ENCODE measurements at places on chromosomes 2 and 18.

DNA sequence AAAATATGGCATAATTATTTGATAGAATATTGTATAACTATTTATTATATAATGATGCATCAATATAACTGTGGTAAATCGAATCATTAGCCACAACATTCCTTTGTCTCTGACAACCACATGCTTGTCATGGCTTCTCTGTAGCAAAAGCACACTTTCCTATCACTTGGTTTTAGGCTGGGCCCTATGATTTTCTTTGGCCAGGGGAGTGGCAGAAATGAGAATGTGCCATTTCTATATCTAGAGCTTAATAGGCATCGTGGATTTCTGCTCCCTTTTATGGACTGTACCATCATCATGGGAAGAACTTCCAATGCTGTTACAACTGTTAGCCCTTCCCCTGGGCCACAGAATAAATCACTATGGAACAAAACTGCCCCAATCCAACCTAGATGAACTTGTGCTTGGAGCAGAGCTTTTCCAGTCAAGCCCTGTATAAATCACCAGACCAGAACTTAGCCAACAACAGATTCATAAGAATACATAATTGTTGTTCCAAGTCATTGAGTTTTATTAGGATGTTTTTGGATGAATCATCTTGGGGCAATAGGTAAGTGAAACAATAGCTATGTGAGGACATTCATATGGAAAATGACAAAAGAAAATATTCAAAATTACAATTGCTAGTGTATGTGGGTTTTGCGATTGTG is 715.8 kb downstream of the ERBB4 start:
- no peak for DNase-seq

GRCh38 chr2:38704664-38705063 is 38.8 kb downstream of the GALM start:
- DNase-seq, result no peak

- no peak for DNase-seq
Observed at GRCh38 chr2:145845923-145846322, 1326.0 kb upstream of the ZEB2 start.

DNA sequence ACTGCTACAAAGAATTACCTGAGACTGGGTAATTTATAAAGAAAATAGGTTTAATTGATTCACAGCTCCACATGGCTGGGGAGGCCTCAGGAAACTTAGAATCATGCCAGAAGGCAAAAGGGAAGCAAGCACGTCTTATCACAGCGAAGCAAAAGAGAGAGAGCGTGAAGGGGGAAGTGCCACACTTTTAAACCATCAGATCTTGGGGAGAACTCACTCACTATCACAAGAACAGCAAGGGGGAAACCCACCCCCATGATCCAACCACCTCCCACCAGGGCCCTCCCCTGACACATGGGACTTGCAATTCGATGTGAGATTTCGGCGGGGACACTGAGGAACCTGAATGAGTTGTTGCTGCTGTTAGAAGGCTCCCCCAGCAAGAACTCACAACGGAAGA is 220.2 kb upstream of the PIEZO2 start:
- DNase-seq, result no peak

- no peak for DNase-seq
Observed at GRCh38 chr2:201978986-201979385, 54.7 kb upstream of the FZD7 start.

DNA sequence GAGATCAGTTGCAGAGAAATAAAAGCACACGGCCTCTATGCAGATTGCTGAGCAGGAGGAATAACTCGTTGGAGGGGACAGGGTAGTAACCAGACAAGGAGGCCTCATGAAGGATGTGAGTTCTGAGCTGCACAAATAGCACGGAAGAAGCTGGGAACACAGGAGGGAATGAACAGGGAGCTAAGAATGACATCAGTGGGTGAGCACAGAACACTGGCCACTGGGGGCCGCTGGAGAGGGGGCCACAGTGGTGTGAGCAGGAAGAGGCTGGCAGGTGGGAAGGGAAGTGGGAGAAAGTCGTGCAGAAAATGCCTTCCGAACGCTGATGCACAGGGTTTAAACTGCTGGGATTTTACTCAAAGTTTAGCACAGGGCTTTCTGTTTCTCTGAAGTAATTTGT is 61.0 kb downstream of the ZAP70 start:
- no peak for DNase-seq

GRCh38 chr2:233419602-233420391 is 65.5 kb downstream of the DGKD start:
- DNase-seq, result no peak

- DNase-seq, result no peak
Observed at GRCh38 chr18:36284268-36284667, 13.2 kb upstream of the FHOD3 start.

DNA sequence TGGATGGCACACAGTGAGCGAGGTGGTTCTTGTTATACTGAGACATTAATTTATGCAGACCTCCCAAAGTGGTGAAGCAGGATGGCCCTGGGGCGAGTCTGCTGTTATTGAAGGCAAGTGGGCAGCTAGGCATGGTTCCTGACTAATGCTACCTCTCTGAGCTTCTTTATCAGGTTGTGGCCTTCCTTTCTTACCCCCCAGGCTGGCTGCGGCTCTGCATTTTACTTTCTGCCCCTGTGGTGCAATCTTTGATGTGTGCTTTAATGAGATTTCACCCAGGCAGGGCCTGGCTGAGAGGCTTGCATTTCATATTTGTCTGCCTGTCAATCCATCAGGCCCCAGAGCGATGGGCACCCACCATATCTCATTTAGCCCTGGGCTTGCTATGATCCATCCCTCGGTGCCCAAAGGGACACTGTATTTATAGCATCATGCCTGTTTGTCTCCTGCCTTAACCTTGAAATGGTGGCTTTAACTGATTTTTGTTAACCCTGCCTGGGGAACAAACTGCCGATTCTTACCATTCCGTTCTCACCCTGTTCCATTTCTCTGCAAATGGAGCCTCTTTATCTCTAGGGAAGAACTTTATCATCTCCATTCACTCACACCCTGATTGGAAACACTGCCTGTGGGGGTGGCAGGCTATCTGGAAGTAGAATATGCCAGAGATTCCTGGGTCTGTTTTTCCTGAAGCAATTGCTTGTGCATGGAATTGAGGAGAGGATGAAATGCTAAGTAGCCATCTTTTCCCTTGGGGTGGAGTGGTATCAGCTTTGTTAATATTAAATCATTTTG is 316.2 kb upstream of the THSD7B start:
- DNase-seq, result no peak

GRCh38 chr2:190443778-190444481 is 35.8 kb downstream of the MFSD6 start:
- no peak for DNase-seq

DNA sequence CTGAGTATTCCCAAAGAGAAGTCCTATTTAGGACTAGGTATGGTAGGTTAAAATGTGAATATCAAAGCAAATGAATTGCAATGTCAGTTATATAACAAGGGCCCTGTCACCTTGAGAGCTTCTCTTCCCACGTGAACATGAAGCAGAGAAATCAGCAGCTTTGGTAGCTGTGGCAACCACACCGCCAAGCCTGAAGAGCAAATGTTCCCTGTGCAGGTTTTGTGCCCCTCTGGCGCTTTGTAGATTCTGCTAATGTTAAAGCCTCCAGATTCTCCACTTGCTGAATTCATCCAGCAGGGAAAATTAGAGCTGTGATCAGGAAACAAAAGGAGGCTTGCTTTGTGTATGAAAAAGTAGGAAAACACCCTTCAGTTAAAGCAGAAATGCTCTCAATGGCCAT is 322.6 kb downstream of the RBM43 start:
- no peak for DNase-seq

DNA sequence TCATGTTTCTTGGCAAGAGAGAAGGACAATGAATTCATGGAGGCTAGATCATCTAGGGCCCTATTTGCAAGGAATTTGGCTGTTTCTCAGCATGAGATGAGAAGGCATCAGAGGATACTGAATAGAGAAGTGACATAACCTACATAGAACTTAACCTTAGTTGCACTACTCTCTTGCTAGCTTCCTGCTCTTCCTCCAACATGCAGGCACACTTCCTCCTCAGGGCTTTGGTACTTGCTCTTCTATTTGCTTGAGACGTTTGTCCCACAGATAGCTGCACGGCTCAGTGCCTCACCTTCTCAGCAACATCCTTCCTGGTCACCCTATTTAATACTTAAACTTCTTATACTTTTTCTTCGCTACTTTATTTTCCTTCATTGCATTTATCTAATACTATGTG is 20.0 kb upstream of the LANCL1 start:
- no peak for DNase-seq

GRCh38 chr2:121297217-121297830 is 12.3 kb upstream of the TFCP2L1 start:
- peak; percentile 24 for DNase-seq

DNA sequence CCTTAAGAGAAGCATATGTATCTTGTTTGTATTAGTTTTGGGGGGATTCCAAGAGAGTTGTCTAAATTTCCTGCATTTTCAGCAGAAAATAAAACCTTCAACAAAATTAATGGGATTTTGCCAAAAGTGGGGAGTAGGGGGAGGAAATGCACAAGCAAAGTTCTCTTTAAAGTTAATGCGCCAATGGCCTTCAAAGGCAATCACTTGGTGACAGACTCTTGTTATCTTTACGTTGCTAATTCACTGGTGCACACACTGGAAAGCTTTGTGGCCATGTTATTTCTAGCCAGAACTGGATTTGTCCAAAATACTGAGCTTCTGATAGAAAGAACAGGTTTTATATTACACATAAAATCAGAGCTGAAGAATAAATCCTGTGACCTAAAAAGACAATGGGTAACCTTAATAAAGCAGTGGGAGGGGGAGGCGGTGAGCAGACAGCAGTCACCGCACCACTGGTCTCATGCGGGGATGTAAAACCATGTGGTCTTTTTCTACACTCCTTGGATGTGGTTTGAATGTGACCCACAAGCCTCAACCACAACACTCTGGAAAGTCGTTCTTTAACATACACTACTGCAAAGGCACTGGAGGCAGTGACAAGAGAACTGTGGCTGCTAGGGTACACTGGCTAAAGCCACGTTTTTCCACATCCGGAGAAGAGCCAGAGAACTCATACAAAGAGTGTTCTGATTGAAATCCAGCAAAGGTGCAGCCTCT is 176.9 kb upstream of the SMAD7 start:
- DNase-seq, result no peak

All from erythroblast (primary cell).